ENCODE measurements at places on chromosomes 16 and 17.

- DNase-seq: no peak
These were observed 19.2 kb downstream of the RABEP2 start for GRCh38 chr16:28905800-28906372.

DNA sequence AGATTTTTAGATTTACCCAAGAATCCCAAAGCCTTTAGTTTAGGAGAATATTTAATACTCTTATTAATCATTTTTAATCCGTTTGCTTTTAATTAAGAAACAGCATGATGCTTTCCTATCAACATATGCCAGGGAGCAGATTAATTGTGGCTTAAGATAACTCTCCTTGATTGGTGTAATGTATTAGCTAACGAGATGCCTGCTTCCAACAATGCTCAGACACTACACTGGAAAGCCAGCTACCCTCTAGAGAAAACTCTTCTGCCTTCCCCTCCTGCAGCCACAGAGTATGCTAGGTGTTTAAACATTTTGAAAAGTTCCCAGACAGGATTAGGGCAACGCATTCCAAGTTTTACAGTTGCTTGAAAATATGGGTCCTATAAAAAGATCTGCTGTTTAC is 142.2 kb downstream of the AATF start:
- no peak for DNase-seq

- DNase-seq: no peak
These were observed 10.8 kb upstream of the SPPL2C start for GRCh38 chr17:45833920-45834319.

DNA sequence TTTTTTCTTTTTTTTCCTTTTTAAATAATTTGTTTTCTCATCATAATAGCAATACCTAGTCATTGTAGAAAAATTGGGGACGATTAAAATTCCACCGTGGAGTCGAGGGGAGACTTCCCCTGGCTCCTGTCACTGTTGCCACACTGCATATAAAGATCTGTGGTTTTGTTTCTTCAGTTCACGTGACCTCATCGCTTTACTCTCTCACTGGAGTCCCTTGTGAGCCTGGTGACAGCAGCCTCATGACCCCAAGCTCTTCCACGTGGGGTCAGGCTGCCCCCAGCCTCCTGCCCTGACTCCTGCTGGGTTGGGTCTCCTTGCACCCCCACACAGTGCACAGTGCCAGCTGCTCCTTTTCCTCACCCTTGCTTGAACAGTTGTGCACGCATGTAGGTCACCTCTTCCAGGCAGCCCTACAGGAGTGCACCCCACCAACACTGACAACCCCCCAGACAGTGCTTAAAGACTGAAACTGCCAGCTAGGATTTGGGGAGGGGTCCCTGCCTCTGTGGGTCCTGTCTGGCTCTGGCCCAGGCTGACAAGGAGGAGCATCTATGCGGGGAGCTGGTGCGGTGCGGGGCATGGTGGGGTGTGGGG is 7.3 kb upstream of the METRNL start:
- no peak for DNase-seq

DNA sequence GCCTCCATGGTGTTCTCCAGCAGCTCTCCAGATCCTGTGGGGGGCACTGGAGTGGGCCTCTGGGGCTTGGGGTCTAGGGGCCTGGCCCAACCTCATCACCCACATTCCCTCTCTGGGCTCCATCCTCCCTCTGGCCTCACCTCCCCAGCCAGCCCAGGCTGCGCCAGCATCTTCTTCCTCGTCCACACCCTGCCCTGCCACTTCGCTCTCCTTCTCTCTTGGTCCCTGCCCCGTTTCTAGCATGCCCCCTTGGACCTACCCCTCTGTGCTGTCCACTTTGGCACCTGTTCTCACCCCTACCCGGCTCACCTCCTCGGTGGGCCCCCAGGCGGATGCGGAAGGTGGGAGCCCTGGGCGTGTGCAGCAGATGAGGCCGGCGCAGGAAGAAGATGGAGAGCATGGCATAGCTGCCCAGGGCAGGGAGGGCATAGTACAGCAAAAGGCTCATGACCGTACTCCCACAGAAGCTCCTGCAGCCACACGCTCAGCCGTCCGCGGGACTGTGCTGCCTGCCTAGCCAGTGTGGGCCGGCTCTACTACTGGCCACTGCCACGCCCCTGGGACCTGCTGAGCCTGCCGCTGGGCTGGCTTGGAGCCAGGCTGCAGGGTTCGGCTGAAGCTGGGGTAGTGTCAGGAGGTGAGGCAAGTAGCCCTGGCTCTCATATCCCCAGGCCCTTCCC is at the start of gene GDPD3:
TSS of gene GDPD3 (minus strand) at position 507 of the 680 bp plus-strand sequence. CDS start at position 448, 59 bp downstream.
- no peak for DNase-seq

GRCh38 chr16:47469227-47469626 is 8.1 kb downstream of the PHKB start:
- no peak for DNase-seq

All from right atrium auricular region (tissue), 2 donors.